ENCODE measurements at places on chromosomes 6 and 20.
A peak's percentile ranks its signal among the peaks of the same experiment; 100 is the strongest.

DNA sequence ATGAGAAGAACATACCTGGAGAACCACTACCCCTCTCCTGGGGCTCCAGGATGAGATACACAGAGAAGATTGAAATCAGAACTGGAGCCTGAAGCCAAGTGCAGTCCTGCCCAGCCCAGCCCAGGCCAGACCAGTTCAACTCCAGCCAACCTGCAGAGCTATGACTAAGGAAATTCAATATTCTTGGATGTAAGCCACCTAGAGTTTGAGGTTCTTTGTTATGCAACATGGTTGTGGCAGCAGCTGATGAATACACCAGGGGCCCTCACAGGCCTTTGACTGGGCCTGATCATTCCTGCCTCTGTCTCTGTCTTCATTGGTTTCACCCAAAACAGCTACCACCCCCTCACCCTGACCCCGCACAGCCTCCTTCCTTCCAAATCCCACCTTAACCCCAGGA lies 167.8 kb downstream of the LRFN2 start:
- no peak for DNase-seq

DNA sequence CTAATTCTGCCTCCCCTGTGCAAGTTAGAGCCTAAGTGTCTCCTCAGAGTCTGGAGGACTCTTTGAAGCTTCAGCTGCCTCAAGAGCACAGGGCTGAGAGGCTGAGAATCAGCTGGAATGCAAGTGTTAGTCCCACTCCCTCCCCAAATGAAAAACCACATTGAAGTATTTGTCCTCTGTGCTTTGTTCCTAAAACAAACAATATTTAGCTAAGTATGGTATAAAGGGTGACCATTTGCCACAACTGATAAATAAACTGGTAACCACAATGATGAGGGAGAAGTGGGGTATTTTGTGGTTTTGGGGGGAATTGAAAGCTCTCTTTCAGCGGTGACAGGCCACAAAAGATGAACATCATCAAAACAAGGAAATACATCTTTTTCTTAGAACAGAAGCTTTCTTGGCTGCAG lies 91.7 kb upstream of the HDDC2 start:
- no peak for DNase-seq

DNA sequence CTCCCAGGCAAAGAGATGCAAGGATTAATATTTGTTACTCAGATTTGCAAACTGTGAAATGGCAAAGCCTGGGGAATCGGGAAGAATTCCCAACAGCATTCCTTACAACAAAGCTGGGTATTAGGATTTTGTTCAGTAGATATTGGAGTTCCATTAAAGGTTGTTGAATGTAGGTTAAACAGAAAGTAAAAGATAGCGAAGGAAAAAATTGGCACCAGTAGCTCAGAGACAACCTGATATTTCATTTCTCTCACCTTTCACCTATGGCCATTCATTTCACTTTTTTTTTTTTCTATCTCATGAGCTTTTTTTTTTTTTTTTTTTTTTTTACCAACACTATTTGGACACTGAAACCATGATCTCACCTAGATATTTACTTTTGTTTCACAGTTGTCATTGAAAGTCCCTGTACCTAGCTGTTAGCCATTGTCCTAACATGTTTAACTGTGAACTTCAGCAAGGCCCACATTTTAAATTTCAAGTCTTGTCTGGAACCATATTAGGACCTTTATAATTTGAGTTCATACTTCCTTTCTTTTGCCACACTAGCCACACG lies 552.5 kb downstream of the HAO1 start:
- DNase-seq = no peak

GRCh38 chr20:41154436-41155176 lies 17.3 kb downstream of the PLCG1 start:
- DNase-seq = no peak

DNA sequence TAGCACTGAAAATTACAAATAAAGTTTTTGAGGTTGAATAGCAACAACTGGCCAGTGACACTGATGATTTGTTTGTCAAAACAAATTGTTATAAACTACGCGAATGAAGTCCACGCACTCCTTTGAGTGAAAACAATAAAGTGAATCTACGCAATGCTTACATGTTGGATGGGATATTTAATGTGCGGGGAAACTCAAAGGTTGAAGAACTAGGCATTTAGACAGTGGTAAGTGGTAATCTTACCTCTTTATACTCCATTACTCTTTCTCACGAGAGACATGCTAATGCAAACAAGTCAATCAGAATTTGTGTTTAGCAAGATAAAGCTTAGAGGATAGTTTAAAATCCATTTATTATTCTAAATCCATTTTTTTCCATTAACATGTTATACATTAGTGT lies 606.4 kb downstream of the KHDRBS2 start:
- DNase-seq = no peak

DNA sequence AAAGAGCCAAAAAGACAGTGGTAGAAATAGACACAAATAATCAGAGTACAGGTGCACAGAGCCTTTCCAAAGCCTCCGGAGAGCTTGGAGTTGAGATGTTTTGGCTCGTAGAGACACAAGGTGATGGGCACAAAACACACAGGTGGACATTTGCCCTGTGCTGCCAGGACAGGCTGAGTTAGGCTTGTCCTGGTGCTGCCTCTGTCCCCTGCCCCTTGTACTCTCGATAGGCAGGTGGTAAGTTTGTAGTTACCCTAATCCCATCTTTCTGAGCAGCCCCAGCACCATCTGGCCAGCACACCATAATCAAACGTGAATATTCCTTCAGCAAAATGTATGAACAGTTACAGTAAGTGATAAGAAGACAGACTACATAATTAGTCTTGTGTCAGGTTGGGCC lies 95.5 kb downstream of the FOXC1 start:
- no peak for DNase-seq

- no peak for DNase-seq
Measured at GRCh38 chr6:466564-466963, 75.0 kb downstream of the IRF4 start.

DNA sequence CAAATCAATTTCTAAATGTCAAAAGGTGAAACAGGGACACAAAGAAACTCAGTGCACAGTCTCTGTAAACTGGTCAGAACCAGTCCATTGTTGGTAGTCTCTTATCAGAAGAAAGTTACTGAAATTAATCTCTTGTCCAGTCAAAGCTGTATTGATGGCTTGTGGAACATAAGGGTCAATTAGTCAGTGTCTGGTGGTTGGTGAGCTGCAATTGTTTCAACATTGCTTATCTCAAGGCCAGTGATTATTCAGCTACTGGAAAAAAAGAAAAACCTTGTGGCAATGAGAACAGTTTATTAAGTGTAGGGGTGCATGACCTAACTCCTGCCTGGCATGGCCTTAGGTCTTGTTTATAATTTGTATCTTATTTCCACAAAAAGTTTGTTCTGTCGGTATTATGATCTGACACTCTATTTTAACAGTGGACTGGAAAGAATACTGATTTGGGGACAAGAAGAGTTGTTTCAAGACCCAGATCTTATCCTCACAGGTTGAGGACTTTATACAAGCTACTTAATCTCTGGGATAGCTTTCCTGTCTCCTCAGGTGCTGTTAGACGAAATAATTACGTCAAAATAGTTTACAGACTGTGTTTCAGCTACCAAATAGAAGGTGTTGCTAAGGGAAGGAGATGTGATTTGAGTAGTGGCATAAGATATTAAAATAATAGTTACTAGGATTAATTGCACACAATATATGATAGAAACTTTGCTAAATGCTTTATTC lies 520.0 kb upstream of the IRAK1BP1 start:
- DNase-seq = no peak

GRCh38 chr6:143592335-143592734 lies 80.8 kb upstream of the FUCA2 start:
- DNase-seq = no peak

- DNase-seq = no peak
Measured at GRCh38 chr6:72559555-72559954, 62.3 kb upstream of the KCNQ5 start.

GRCh38 chr20:48862279-48862678 lies 34.5 kb upstream of the PREX1 start:
- no peak for DNase-seq

DNA sequence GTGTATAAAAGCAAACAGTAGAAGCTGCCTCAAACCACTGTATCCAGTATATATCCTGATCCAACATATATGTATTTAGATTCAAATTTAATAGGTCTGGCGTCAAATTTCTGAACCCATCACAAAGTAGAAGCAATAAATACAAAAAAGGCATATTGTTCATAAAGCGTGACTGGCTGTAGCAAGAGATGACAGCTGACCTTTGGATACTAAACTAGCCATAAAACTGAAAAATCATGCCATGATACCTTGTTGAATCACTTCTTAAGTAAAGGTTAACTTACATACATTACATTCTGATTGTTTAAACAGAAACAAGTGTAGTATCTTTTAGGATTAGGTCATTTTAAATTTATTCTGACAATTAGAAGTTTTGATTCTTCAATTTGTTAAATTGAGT lies 372.0 kb upstream of the FLRT3 start:
- no peak for DNase-seq

GRCh38 chr20:35039846-35040489 lies 52.6 kb downstream of the TRPC4AP start:
- no peak for DNase-seq

GRCh38 chr6:63496361-63496804 lies 75.9 kb upstream of the LOC128125822 start:
- no peak for DNase-seq

- peak; percentile 66 for DNase-seq
Measured at GRCh38 chr20:33668466-33669155, 1.9 kb downstream of the ACTL10 start.

DNA sequence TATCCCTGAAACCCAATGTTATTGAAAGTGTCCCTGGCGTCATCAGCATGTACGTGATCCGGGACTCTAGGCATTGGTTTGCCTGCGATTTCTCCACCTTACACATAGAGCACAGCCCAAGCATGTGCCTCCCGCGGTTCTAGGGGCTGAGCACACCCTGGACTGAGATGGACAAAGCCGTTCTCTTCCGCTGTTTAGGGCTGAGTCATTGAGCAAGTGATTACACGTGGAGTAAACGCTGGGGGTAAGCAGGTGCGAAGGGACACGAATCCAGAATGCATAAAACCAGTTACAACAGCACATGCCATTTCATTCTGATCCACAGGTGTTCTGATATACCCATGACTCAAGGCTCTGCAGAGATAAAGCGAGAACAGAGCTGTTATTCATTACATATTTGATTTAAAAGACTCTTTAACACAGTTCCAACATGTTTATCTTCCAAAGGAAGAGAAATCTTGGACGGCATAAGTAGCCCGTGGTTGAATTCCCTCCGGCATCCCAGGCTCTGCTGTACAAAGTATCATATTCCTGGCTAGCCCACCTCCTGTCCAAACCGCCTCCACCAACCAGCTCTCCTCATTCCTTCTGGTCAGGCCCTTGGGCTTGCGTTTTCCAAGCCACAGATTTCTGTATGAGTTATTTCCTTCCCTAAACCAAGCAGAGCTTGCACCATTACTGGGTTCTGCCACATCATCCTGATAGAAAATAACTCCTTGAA lies 36.1 kb upstream of the THBS2 start:
- peak; percentile 81 for DNase-seq

GRCh38 chr6:167799033-167799821 lies 27.5 kb upstream of the AFDN start:
- no peak for DNase-seq

DNA sequence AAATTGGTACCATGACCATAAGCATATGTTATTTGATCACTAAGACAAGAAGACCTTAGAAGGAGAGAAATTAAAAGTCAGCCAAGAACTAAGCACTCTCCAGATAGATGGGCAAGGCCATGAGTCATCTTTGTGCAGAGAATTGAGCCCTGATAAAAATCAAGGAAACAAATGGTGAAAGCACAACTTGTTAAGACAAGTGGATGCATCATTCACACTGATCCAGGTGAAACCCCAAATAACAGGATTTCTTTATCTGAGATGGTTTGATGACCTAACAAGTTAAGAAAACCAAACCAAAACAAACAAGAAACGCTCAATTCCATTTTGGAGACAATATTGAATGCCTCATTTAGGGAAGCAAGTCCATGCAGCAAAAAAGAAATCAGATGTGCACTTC lies 121.6 kb downstream of the ADAT2 start:
- no peak for DNase-seq

GRCh38 chr6:95286874-95287273 lies 290.5 kb upstream of the MANEA start:
- DNase-seq = no peak

GRCh38 chr20:33299111-33299603 lies 16.1 kb downstream of the BPIFB1 start:
- peak; percentile 70 for DNase-seq

- DNase-seq = no peak
Measured at GRCh38 chr6:154512201-154512600, 1.7 kb upstream of the CNKSR3 start.

DNA sequence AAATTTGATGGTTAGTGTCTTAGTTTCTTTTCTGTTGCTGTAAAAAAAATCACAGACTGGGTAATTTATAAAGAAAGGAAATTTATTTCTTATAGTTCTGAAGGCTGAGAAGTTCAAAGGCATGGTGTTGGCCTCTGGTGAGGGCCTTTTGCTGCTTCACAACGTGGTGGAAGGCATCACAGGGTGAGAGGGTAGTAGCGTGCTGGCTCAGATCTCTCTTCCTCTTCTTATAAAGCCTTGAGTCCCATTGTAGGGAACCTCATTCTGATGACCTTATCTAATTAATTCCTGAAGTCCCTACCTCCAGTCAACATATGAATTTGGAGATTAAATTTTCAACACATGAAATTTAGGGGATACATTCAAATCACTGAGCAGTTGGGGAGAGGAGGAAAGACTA lies 62.0 kb downstream of the ARID1B start:
- DNase-seq = no peak

- no peak for DNase-seq
Measured at GRCh38 chr6:142819603-142820337, 125.2 kb downstream of the HIVEP2 start.

GRCh38 chr6:133241901-133242636 lies 912 bp downstream of the EYA4 start:
- DNase-seq = peak; percentile 62

DNA sequence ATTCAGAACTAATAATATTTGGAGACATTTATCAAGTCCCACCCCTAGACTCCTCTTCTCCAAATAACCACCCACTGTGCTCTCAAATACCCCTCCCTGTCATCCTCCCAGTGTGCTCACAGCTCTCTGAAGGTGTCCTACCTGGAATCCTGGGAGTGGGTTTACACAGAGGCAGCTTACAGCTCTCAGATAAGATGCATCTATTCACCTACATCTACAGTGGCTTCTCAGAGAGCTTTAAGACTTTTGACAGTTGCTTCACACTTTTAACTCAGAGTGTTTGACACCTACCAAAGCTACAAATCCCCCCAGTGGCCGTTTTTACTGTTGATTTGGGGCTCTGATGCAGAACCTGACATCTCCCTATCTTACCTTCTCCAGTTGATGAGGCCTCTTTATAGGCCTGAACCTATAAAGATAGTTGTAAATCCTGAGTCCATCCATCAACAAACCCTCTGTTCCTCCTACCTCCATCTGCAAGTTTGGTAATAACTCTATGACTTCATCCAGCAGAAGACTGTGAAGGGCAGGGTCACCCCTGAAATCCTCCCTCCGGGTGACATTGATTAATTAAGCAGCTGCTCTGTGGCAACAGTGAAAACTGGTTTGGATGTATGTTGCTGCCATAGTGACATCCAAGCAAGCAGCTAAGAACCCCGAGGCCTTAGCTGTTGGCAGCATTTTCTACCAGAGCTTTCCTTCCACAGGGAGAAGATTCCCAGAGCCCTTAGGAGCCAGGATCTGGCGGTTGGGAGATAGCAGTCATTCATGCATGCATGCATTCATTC lies 226.1 kb upstream of the RREB1 start:
- DNase-seq = no peak

GRCh38 chr6:163179721-163180120 lies 234.8 kb upstream of the QKI start:
- DNase-seq = no peak

GRCh38 chr6:166449641-166450040 lies 66.9 kb upstream of the MPC1 start:
- DNase-seq = no peak

All from sigmoid colon (tissue), 7 donors.